ENCODE measurements at places on chromosomes 16 and 17.
A peak's percentile ranks its signal among the peaks of the same experiment; 100 is the strongest.

DNA sequence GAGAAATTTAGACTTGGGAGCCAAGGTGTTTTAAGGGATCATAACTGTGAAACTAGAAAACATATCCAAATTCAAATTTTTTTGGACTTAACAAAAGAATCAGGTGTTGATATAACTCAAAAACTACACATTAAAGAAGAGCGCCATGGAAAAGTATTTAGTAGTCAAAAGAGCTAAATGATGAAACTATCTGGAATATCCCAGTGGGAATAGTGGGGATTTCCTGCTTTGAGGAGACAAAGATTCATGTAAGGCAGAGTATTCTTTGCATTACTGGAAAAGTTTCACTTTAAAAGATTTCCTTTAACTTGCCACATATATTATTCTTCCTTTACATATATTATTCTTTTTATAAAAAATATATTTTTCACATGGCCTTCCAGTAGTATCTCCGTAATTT lies 40.3 kb upstream of the VPS4A start:
- no peak for DNase-seq

- peak; percentile 7 for DNase-seq
These were observed 994 bp downstream of the PITPNA start for GRCh38 chr17:1561420-1562175.

GRCh38 chr17:60851181-60851580 lies 173.5 kb downstream of the BCAS3 start:
- DNase-seq = no peak

DNA sequence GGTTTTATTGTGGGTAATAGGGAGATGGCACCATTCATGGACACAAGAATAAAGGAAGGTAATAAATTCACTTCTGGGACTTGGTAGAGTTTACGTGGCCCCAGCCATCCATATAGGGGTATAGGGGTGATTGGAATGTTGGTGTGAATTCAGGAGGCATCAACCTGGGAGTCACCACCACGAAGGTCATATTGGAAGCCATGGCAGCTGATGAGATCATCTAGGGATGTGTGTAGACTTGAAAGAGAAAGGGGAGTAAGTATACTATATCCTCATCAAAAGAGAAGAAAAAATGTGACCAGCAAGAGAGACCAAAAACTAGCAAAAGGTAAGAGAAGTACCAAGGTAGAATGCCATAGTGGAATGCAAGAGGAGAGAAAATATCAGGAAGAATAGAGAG lies 26.6 kb upstream of the GINS3 start:
- DNase-seq = no peak

GRCh38 chr17:73232587-73233373 lies 28.9 kb downstream of the CPSF4L start:
- DNase-seq = no peak

DNA sequence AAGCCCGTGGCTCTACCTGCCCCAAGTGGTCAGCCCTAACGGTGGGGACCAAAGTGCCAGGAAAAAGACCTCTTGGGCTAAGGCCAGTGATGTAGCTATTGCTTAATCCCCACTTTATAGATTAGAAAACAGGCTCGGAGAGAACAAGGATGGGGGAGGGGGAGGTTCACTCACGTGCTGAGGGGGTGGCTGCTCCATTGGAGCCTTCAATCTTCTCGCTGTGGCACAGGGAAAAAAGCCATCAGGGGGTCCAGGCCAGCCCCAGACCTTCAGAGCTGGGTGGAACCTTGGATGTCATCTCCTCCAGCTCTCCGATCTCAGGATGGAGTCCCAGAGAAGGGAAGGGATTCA lies 45.9 kb downstream of the SRCIN1 start:
- no peak for DNase-seq

GRCh38 chr16:2884041-2884451 lies 1.0 kb downstream of the FLYWCH2 start:
- no peak for DNase-seq

DNA sequence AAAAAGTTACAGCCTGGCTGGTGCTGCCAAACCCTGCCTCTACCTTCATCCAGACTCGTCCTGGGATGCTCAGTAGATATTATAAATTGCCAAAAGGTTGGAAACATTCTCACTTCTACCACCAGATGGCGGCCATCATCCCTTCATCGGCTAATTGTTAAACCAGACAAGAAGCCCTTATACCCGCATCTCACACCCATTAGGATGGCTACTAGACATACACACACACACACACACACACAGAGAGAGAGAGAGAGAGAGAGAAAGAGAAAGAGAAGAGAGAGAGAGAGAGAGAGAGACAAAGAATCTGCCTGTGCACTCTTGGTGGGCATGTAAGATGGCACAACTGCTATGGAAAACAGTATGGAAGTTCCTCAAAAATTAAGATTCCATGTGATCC lies 15.0 kb upstream of the SCIMP start:
- DNase-seq = peak; percentile 33

DNA sequence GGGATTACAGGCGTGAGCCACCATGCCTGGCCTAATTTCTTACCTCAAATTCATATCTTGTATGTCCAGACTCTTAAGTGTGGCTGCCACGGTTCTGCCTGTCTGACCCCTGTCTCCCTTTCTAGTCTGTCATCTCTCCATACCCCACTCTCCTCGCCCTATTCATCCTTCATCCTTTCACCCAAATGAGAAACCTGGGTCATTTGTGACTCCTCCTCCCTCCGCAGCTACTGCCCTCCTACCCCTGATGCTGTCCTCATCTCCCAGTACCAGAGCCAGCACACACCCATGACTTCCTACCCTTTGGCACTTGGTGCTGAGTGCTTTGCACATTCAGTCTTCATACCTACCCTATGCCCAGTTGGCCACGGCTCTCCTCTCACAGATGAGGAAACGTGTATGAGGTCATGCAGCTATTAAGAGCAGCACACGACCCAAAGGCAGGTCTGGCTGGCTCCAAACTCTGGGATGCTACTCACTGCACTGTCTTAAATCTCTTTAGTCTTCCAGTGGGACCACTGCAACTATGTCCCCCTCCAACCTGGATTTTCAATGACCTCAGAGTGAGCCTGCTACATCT lies 1.6 kb downstream of the SPATA32 start:
- no peak for DNase-seq

GRCh38 chr16:30533748-30534367 lies 800 bp downstream of the ZNF747 start:
- DNase-seq = no peak

- no peak for DNase-seq
These were observed 203.7 kb upstream of the CDH5 start for GRCh38 chr16:66162821-66163220.

DNA sequence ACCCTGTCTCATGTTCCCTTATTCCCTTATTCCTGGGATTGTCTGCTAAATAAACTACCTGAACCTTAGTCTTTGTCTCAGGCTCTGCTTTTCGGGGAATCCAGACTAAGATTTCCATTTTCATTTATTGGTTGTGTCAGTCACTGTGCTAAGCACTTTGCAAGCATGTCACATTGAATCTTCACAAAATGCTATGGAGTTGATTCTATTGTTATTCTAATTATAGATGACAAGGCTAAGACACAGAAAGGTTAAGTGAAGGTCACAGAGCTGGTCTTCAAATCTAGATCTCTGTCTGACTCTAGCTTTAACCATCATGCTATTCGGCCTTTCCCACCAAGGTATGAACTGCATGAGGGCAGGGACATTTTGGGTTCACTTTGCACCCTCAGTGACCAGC lies 13.4 kb upstream of the CES5A start:
- DNase-seq = no peak

DNA sequence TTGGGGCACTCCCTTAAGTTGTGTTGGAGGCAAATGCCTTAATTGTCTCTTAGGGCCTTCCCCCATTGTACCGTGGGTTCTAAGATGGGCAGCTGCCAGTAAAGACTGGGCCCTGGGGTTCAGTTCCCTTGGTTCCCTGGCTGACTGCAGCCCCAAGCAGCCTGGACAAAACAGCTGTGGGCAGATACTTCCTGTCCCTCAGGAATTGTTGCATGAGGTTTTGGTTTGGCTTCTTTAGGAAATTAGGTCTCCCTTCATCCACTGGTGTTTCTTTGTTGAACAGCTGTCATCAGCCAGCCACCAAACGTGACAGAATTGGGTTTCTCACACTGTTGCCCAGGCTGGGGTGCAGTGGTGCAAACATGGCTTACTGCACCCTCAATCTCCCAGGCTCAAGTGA lies 42.0 kb upstream of the ETV4 start:
- no peak for DNase-seq

DNA sequence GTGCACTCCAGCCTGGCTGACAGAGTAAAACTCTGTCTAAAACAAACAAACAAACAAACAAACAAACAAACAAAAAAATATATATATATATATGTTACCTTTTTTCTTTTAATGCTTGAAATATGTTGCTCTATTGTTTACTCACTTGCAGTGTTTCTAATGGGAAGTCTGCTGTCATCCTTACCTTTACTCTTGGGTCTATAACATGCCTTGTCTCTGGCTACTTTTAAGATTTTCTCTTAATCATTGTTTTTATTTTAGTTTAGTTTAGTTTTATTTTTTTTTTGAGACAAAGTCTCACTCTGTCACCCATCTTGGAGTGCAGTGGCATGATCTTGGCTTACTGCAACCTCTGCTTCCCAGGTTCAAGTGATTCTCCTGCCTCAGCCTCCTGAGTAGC lies 16.1 kb upstream of the TNRC6A start:
- DNase-seq = no peak

GRCh38 chr17:8621585-8621984 lies 8.9 kb downstream of the MYH10 start:
- DNase-seq = no peak

GRCh38 chr16:2002406-2003230 lies 7.0 kb downstream of the ZNF598 start:
- DNase-seq = no peak

DNA sequence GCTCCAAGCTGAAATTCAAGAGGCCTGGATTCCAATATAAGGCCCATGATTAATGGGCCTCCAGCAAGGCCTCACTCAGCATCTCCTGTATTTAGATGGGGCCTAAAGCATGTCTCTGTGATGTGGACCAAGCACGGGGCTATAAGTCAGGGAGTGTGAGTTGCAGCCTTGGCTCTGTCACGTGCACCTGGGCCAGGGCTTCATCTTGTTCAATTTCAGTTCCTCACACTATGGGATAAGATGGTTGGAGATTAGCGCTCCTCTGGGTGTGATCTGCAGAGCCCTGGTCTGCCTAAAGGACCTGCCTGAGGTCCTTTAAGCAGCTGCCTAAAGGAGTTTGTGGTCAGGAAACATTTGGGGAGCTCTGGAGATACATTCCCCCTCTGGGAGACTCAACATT lies 25.2 kb downstream of the KLHL36 start:
- no peak for DNase-seq

DNA sequence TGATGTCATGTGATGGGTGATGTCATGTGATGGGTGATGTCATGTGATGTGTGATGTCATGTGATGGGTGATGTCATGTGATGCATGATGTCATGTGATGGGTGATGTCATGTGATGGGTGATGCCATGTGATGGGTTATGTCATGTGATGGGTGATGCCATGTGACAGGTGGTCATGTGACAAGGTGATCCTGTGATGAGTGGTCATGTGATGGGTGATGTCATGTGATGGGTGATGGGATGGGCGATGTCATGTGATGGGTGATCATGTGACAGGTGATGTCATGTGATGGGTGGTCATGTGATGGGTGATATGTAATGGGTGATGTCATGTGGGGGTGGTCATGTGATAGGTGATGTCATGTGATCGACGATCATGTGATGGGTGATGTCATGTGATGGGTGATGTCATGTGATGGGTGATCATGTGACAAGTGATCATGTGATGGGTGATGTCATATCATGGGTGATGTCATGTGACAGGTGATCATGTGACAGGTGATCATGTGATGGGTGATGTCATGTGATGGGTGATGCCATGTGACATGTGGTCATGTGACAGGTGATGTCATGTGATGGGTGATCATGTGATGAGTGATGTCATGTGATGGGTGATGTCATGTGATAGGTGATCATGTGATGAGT lies 17.2 kb downstream of the CD300LB start:
- peak; percentile 43 for DNase-seq

DNA sequence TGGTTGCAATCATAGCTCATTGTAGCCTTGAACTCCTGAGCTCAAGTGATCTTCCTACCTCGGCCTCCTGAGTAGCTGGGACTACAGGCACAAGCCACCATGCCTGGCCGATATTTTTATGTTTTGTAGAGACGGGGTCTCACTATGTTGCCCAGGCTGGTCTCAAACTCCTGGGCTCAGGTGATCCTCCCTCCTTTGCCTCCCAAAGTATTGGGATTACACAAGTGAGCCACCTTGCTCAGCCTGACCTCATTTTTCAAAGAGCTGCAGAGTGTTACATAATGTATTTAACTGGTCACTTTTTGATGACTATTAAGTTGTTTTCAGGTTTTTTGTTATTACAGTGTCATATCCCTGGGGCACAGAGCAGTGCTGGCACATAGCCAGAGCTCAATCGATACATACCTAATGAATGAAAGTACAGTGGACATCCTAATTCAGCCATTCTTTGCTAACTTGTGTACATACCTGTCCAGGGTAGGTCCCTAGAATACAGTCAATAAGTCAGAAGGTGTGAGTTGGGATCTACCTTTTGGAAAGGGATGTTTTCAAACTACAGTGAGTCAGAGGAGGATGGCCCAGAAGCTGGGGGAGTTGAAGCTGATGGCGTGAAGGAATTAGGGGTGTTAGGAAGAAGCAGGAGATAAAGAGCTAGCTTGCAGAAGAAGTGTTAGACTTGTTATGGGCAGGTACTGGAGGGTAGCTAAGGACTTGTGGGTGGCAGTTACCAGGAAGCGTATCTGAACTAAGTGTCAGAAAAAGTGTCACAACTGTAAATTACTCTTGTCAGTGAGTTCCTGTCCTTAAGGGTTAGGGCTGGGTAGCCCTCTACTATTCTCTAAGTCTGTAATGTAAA lies 20.1 kb upstream of the CYLD start:
- DNase-seq = no peak

DNA sequence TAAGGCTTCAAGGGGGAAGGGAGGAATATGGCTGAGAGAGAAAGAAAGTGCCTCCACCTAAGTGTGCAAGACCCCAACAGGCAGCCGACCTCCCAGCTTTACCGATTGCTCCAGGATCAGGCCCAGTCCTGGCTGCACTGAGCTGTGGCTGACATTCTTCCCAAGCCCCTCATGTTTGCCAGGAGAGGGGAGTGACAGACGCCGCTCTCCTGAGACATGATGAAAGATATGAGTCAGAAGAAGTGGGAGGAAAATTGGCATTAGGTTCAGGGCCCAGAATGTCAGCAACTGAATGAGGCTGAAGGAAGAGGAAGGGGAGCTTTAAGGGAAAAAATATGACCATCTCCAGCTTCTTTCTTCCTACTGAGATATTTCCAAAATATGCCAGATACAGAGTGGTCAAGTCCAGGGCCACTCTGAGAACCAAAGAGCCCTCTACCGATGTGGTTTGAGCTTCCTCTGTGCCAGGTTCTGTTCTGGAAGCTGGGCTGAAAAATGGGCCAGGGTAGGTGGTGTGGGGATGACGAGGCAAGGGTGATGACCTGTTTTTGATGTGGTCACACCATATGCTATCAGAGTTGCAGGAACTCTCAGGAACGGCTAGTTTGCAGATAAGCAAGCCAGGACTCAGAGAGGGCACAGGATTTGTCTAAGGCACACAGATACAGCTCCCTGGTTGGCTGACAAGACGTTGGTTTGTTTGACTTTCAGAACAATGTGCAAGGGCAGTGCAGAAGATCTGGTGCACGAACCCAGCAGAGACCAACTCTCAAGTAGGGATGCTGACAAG lies 176.7 kb downstream of the SOX9 start:
- no peak for DNase-seq

Data from stimulated activated naive CD4-positive, alpha-beta T cell (primary cell).